Fibroblast of skin of back (primary cell): ENCODE measurements at places on chromosomes 12 and 14.

DNA sequence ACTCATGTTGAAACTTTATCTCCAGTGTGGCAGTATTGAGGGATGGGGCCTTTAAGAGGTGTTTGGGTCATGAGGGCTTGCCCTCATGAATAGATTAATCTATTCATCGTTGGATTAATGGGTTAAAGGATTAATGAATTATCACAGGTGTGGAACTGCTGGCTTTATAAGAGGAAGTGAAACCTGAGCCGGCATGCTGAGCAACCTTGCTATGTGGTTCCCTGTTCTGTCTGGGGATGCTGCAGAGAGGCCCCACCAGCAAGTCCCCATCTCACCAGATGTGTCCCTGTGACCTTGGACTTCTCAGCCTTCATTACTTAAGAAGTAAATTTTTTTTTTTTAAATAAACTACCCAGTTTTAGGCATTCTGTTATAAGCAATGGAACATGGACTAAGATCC is 109.6 kb downstream of the DYRK2 start:
- no peak for DNase-seq

- no peak for DNase-seq
These were observed 112.5 kb downstream of the ALX1 start for GRCh38 chr12:85392508-85392907.

GRCh38 chr12:101634724-101635123 is 40.0 kb downstream of the MYBPC1 start:
- DNase-seq, result no peak

DNA sequence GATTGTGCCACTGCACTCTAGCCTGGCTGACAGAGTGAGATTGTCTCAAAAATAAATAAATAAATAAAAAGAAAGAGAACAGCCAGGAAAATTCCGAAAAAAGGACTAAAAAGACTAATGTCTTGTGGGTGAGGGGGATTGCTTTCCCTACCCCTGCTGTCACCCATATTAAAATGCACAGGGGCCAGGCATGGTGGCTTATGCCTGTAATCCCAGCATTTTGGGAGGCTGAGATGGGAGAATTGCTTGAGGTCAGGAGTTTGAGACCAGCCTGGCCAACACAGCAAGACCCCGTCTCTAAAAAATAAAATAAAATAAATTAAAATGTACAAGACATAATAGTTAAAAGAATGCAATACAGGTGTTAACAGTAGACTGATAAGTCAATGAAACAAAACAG is 6.1 kb downstream of the DHRS1 start:
- DNase-seq, result no peak

- no peak for DNase-seq
These were observed 53.1 kb downstream of the PRIMA1 start for GRCh38 chr14:93735206-93735605.

DNA sequence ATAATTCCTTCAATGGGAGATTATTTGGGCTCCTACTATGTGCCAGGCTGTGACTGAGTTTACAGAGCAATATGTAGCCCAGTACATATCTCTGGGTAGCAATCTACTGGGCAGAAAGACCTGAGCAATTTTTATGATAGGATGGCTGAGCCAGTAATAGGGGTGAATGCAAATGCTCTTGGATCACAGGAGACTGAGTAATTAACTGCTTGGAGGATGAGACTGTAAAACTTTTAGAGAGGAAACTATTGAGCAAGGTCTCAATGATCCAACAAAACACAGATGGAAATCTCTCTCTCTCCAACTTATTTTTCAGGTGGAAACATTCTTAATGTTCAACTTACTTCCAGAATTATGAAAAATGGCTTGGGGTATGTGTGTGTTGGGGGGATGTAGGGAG is 402.2 kb downstream of the AEBP2 start:
- no peak for DNase-seq

- DNase-seq, result no peak
These were observed 40.1 kb upstream of the VPS33A start for GRCh38 chr12:122306407-122306806.

GRCh38 chr14:61562321-61563161 is 132.8 kb upstream of the HIF1A start:
- DNase-seq, result peak; percentile 100

- DNase-seq, result no peak
These were observed 86.0 kb downstream of the RFLNA start for GRCh38 chr12:124380796-124381455.

GRCh38 chr12:100963381-100963780 is 168.8 kb downstream of the ANO4 start:
- DNase-seq, result peak; percentile 12

GRCh38 chr12:65557438-65558181 is 266.7 kb upstream of the HMGA2 start:
- DNase-seq, result no peak

DNA sequence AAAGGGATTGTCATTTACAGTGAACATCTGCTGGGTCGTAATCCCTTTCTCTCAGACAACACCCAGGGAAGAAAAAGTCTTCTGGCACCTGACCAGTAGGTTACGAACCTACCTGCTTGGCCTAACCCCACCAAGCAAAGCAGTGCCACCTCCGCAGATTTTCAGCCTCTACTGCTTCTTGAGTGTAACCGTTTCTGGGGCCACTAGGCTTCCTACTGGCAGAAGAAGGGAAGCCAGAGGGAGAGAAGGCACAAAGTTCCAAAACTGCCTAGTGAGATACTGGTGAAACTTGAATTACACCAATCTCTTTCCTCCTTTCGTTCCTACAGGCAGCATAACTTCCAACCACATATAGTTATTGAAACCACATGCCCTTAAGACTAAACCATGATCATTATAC is 383.6 kb downstream of the BCAT1 start:
- no peak for DNase-seq

DNA sequence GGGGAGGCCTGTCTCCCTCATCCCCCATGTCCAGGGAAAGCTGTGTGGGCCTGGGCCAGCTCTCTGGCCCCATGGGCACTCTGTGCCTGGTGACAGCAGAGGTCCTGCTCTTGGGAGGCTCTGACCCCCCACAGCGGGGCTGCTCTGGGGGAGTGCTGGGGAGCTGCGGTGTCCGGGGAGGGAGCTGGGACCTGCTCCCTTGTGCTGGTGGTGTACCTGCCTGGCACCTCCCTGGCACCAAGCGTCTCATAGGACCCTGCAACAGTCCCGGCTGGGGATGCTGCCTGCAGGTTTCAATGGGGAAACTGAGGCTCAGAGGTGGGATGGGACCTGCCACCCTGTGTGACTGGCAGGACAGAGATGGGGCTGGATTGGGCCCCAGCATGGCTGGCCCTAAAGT is 111.3 kb downstream of the KIF26A start:
- DNase-seq, result no peak

- peak; percentile 64 for DNase-seq
These were observed 4.7 kb upstream of the SLC48A1 start for GRCh38 chr12:47768323-47768811.

- no peak for DNase-seq
These were observed 4.2 kb downstream of the PDE3A start for GRCh38 chr12:20372326-20373096.

GRCh38 chr14:31261859-31262731 is 54.5 kb upstream of the HECTD1 start:
- peak; percentile 5 for DNase-seq

DNA sequence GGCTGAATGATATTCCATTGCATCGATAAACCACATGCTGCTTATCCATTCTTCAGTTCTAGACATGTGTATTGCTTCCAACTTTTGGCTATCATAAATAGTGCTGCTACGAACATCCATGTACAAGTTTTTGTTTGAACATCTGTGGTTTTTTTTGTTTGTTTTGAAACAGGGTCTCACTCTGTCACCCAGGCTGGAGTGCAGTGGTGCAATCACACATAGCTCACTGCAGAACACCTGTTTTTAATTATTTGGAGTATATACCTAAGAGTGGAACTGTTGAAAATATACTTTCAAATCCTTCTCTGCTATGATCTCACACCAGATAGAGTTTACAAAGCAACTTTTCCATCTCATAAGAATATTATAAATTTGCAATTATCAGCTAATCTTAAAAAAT is 124.2 kb downstream of the TTC7B start:
- no peak for DNase-seq

DNA sequence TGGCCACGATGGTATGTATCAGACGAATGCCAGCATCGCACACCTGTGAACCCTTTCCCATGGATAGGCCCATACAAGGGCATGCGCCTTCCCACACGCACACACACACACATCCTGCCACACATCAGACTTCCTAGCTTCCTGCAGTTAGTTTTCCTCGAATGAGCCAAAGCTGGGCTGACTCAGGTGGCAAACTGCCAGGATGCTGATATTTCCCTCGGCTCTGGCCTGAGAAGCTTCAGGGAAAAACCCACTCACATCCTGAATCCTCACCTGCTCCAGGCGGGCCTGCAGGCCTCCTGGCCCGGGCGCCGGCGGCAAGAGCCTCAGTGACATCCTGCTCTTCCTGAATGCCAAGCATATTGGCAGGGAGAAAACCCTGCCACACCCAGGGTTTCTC is 22.4 kb downstream of the CALM1 start:
- DNase-seq, result peak; percentile 93

GRCh38 chr14:100405760-100406455 is 82.8 kb downstream of the SLC25A47 start:
- no peak for DNase-seq

DNA sequence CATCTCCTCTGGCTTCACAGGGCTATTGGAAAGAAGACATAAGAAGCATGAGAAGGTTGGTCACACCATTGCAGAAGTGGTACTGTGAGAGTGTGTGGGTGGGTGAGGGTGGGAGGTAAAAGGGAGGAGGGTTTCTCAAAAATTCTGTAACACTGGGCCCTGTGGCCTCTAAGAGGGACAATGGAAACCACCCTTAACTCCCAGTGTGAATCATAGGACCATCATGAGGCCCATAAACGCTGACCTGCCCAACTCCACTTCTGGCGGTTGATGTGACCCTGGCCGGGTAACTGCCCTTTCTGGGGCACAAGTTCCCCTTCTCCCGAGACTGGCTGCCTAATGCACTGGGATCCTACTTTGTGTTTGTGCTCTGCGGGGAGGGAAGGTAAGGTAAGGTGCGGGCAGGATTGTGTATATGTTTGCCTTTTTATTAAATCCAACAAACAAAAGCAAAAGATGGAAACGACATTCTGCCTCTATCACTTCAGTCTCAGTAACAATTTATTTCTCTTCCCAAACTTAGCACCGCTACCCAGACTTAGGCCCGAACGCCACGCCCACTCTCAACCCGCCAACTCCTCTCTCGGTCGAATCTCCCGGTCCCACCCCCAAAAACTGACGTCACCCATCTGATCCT is 551 bp downstream of the METTL1 start:
- DNase-seq, result peak; percentile 93

DNA sequence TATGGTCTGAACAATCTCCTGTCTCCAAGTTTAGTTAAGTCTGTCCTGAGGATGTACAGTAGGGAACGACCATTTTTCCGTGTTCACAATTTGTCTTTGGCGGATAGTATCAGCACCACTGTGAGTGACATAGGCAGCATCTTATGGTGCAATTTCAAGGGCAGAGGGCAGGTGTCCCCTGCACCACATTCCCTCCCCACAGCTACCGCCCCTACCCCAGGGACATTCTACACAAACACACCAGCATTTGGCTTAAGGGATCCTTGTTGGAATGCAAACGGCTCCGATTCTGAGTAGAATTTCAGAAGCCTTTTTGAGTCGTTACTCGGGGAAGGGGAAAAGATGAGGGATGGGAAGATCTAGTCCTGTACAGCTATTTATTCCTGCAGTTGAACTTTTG is 25.1 kb upstream of the DICER1 start:
- DNase-seq, result no peak

DNA sequence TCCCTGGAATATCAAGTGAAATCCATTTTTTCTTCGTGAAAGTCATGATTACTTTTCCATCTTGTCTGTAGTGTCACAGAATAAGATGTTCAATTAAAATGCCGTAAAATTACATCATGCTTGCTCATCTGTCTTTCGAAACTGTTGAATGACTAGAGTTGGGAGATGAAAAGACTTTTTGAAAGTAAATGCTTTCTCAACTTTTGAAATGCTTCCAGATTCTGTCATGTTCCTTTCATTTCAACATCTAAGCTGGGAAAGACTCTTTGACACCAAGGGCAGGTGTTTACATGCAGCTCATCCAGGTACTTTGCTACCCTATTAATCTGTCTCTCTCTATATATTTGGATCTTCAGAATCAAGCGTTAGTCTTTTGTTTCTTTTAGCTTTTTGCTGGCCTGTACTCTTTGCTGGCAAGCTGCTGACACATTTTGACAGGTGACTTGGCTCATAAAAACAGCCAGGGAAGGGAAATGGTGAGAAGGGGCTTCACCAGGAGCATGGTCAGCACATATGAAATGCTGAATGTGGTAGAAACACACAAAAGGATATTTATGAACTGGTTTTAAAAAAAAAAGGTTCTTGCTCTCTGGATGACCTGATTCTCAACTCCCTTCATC is 77.0 kb upstream of the METAP2 start:
- no peak for DNase-seq

DNA sequence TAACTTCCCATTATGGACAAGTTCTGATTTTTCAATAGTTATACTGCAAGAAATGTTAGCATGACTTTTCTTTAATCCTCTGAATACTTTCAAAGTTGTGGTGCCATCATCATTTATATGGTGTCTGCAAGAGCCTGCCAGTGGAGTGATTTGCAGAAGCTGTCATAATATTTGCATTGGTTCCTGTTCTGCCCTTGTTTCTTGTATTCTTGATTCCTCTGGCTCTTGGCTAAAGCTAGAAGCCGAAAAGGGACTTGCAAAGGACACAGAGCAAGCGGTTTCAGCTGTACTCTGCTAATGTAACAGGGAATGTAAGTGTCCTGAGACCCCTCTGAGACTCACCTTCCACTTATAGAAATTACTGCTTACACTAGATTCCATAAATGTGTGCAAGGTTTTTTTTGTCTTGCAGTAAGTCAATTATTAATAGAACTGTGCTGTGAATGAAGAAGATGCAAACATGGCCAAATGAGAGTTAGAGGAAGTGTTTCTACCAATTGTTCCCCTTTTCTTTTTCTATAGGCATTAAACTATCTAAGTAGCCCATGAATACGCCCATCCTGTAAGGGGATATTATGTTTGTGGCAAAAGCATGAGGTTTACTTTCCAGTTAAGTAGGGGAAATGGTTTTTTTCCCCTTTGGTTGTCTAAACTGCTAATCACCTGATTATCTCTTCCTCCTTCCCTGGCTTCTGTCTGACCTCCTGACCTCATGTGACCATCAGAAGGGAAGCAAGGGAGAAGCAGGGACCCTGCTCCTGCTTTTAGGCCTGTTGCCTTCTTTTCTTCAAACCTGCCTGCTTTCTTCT is 5.3 kb downstream of the DYRK4 start:
- DNase-seq, result no peak

DNA sequence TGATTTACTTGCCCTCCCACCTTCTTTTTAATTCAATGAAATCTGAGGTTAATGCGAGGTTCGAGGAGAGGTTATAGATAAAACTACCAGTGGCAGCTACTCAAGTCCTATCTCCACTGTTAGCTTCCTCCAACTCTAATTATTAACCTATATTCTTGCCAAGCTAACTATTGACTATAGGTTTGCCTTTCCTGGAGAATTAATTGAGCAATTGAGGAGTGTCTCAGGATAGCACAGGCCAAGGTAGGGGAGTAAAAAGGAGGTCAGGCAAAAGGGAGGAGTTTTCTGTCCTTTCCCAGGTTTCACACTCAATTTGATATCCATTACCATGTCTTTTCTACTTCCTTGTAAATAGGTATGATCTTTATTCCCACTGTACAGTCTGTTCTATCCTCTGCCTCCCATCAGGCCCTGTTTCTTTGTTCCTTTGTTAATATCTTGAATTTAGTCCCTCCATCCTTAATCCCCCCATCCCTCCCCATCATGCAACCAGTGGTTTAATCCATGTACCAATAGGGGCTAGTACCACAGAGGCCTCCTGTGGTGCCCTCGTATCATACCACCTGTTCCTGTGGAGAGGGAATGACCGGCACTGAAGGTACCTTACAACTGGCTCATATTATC is 3.7 kb upstream of the SUOX start:
- no peak for DNase-seq
